PC-3 (cell line): ENCODE measurements at places on chromosomes 7 and 10. TPM values are rescaled to one million over a fixed set of nuclear protein-coding genes. Genes with fewer than 3 reads are reported as not detected.

DNA sequence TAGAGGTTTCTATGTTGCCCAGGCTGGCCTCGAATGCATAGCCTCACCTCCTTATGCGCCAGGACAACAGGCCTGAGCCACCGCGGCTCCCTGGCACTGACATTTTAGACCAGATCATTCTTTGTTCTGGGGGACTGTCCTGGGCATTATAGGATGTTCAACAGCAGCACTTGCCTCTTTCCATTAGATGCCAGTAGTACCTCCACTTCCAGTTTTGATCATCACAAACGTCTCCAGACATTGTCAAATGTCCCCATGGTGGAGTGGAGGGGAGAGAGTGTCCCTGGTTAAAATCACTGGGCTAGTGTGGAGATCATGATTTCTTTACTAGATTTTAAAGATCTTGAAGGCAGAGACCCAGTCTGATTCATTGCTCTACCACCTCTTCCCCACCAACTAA lies 125.2 kb upstream of the MKLN1 start:
- no peaks in the 10 kb centered on the region for H3K36me3 ChIP-seq
- no peaks in the 10 kb centered on the region for H3K27me3 ChIP-seq
- H3K4me1 ChIP-seq = peaks cover 11% of the 10 kb centered on the region
- H3K27ac ChIP-seq = no peak overlapping the region

DNA sequence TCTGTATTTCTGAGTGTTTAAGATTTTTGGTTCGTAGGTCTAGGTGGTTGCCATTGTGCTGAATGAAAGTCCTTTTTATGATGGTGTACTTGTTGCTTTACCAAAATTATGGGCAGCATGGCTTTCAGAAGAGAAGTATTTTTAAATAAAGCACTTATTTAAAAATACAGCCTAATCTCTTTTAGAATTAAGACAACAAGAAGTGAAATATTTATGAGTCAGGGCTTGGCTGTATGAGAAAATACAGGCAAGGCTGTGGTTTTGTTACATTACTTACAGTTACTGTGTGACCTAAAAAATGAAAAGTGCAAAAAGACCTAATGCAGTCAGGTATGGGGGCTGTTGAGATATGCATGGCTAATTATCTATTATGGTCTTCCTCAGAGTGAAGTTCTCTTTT lies 185.2 kb upstream of the PPP1R3A start:
- no peaks in the 10 kb centered on the region for H3K36me3 ChIP-seq
- no peak for DNase-seq
- no peak overlapping the region for H3K4me3 ChIP-seq
- peaks cover 3% of the 10 kb centered on the region; the same call in 1 of the 2 replicates for H3K27me3 ChIP-seq

DNA sequence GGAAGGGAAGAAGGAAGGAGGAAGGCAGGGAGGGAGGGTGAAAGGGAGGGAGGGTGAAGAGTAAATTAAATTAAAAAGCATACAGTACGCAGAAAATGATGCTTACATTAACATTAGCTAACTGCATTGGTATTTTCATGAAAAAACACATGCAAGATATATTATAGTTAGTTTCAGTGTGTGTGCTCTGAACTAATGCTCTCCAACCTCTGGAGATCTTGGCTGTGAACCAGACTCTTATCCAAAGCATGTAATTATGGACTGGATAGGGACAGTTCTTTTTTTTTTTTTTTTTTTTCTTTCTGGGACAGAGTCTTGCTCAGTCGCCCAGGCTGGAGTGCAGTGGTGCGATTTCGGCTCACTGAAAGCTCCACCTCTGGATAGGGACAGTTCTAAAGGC lies 357.0 kb downstream of the FRMD4A start:
- H3K4me1 ChIP-seq = 0 out of 2 replicates have a peak, but pooled peaks cover 8% of the 10 kb centered on the region
- no peak for DNase-seq
- H3K27ac ChIP-seq = no peak overlapping the region
- no peaks in the 10 kb centered on the region for H3K36me3 ChIP-seq
- H3K27me3 ChIP-seq = no peaks in the 10 kb centered on the region

HOXA7 gene
- total RNA-seq = 2.6 and 2.8 TPM in 2 replicates

PALD1 gene
- total RNA-seq = 0.46 and 0.80 TPM in 2 replicates

GJC3 gene
- 0.18 TPM in 1 of 2 replicates, not detected in the other for total RNA-seq
